Dermis microvascular lymphatic vessel endothelial cell (primary cell): ENCODE measurements at places on chromosomes 4 and X. TPM values are rescaled to one million over a fixed set of nuclear protein-coding genes. Genes with fewer than 3 reads are reported as not detected.

GRCh38 chr4:83151651-83152050 is 37.1 kb upstream of the PLAC8 start:
- no peak for DNase-seq

- DNase-seq, result no peak
Measured at GRCh38 chrX:4708970-4709760, 995.7 kb upstream of the PRKX start.

CXCL1 gene
- 5.6 and 18.0 TPM in 2 replicates for total RNA-seq

GRCh38 chrX:100264200-100264599 is 145.9 kb downstream of the PCDH19 start:
- no peak for DNase-seq

DNA sequence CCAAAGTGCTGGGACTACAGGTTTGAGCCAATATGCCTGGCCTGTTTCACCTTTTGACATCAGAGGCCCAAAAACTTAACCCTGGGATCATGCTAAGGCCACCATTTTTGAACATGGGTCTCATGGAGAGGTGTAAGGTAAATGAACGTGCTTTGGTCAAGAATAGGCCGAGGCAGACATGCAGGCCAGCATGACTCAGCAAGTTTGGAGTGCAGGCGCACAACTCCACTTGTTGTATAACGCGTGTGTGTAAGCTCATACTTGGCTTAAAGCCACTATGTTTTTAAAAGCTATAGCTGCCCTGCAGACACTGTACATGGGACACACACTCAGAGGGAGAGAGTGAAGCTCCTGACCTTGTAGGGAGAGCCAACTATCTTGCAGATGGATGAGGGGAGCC is 43.8 kb upstream of the HPSE start:
- DNase-seq, result no peak

DNA sequence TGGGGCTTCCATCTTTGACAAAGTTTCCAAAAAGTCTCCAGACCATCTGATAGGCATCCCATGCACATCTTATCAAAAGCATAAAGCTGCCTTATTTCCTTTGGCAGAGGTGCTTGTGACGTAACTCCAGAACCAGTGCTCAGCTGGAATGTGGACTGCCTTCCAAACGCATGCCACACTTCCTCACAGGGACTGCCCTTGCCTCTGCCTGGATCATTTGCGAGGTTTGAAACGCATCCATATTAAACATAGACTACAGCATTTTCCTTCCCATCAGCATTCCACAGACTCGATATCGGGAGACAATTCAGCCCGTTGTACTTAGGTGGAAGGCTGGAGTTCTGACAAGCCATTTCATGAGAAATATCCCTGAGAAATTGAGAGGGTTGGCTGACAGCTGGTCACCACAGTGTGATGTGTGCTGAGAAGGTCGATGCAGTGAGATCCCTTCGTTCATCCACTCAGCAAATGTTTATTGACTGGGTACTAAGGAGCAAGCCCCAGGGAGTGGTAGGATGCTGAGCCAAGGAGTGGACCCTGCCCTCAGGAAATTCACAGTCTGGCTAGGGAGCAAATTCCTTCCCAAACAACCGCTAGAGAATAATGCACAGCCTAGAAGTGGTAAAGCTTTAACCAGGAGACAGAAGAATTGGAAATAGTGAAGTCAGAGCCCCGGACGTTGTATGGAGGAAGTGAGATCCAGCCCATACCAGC is 376.0 kb downstream of the BCOR start:
- no peak for DNase-seq

USP17L21 gene
- not detected in 2 replicates for total RNA-seq

DNA sequence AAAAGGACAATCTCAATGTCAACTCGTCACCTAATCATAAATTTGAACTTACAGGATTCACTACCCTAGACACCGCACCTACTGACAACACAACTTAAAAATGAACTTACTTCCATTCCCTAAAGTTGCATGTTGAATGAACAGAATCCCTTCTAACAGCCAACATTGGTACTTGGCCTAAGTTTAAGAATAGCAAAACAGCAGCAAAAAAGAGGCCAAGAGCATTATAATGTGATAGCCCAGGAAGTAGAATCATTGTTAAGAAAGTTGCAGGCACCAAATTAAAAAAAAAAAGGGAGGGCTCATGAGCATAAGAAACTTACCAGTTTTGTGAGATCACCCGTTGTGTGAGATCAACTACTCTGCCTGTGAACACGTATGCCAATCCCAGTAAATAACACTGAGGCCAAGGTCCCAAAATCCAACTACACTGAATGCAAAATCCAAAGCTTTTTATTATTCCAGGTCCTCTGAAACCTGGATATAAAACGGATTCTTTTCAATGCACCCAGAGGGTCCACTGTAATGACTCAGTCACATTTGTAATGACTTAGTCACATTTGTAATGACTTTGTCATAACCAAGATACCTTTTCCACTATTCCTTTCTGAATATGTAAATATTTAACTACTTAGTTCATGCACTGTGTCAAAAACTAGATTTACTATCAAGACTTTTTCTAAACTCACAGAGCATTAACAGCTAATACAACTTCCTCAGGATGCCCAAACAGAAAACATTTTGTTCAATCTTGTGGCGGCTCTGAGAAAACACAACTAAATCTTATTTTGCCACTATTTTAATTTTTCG is 6.8 kb downstream of the HNRNPDL start:
- DNase-seq, result no peak

- DNase-seq, result no peak
Measured at GRCh38 chrX:48702716-48703115, 6.2 kb downstream of the SUV39H1 start.

IL2RG gene
- 0.13 and 0.25 TPM in 2 replicates for total RNA-seq

- peak; percentile 96 for DNase-seq
Measured at GRCh38 chr4:127783026-127783769, 1.1 kb downstream of the HSPA4L start.

- DNase-seq, result no peak
Measured at GRCh38 chr4:104818579-104818978, 323.9 kb upstream of the CXXC4 start.

PRDM8 gene
- total RNA-seq, result 0.90 and 2.1 TPM in 2 replicates

DNA sequence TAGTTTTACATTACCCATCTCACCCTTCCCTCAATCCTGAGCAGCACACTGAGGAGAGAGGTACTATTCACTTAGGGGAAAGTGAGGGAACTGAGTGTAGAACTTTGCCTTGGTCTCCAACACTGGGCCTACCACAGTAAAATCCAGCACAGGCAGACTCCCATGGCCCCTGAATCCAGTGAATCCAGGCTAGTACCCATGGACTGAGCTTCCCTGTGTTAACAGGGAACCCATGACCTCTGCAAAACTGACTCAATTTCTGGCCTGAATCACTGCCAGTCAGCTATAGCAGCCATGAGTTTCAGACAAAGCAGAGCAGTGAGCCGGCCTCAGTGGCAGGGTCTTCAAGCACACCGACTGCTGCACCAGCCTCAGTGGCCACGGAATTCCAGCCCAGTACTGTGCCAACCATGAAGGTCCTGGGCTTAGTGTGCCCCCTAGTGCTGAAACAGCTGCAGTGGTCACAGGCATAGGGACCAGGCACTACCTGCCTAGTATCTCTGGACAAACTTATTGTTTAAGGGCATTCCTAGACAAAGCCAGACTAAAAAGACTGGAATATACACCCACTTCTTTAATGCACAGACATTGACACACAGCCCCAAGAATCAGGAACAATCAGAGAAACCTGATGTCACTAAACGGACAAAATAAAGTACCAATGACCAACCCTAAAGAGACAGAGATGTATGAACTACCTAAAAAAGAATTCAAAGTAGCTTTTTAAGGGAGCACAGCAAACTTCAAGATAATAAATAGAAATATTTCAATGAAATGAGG is 127.4 kb upstream of the RPL34 start:
- peak; percentile 5 for DNase-seq

GRCh38 chr4:154254999-154255398 is 236.6 kb downstream of the DCHS2 start:
- no peak for DNase-seq

ESX1 gene
- total RNA-seq, result under 0.01 and 0.13 TPM in 2 replicates

- no peak for DNase-seq
Measured at GRCh38 chrX:47170861-47171692, 22.6 kb upstream of the UBA1 start.

SULT1E1 gene
- 0.89 and 2.3 TPM in 2 replicates for total RNA-seq

DNA sequence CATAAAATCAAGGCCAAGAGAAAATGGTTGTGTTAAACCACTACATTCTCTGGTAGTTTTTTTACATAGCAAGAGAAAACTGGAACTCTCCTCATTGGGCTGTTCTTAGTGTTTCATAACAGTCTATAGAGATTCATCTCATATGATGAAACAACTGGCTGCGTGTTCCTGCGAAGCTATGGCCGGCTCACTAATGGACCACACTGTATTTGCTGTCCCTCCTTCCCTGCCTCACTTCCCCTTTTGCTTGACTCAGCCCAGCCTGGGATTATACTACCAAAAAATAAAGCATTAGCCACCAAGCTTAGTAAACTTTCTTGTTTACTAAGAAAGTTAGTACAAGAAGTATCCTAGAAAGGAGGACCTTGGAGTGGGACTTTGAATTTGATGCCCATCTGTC is 31.6 kb upstream of the LSM6 start:
- DNase-seq, result no peak

TMEM128 gene
- 15.0 and 16.4 TPM in 2 replicates for total RNA-seq

GRCh38 chr4:123507376-123507775 is 110.8 kb downstream of the SPRY1 start:
- no peak for DNase-seq

SLC2A9 gene
- total RNA-seq, result 0.90 and 1.1 TPM in 2 replicates

RAB39B gene
- 0.13 and 0.26 TPM in 2 replicates for total RNA-seq

- no peak for DNase-seq
Measured at GRCh38 chr4:72467633-72468032, 101.4 kb downstream of the ADAMTS3 start.

MTMR8 gene
- total RNA-seq, result 0.26 and 0.51 TPM in 2 replicates

SPANXN4 gene
- total RNA-seq, result not detected in 2 replicates

DNA sequence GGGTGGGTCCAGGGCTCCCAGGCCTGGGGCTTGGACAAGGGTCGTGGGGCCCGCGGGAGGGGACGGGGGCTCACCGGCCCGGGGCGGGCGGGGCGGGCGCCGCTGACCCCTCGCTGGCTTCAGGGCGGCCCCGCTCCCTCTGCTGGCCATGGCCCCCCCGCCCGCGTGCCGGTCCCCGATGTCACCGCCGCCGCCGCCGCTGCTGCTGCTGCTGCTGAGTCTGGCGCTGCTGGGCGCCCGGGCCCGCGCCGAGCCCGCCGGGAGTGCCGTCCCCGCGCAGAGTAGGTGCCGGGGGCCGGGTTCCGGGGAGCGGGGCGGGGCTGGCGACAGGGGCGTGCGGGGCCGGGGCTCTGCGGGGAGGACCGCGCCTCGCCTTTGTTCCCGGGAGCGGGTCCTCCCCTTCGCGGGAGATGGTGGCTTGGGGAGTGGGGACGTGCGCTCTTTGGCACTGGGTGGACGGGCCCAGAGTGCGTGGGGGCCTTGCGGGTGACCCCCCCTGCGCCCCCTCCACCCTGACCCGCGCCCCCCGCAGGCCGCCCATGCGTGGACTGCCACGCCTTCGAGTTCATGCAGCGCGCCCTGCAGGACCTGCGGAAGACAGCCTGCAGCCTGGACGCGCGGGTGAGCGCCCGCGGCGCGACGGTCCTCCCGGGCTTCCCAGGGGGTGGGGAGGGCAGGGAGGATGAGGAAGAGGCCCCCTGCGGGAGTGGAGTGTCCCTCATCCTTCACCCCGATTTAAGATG is 16.8 kb upstream of the NAT8L start:
- DNase-seq, result peak; percentile 19

DNA sequence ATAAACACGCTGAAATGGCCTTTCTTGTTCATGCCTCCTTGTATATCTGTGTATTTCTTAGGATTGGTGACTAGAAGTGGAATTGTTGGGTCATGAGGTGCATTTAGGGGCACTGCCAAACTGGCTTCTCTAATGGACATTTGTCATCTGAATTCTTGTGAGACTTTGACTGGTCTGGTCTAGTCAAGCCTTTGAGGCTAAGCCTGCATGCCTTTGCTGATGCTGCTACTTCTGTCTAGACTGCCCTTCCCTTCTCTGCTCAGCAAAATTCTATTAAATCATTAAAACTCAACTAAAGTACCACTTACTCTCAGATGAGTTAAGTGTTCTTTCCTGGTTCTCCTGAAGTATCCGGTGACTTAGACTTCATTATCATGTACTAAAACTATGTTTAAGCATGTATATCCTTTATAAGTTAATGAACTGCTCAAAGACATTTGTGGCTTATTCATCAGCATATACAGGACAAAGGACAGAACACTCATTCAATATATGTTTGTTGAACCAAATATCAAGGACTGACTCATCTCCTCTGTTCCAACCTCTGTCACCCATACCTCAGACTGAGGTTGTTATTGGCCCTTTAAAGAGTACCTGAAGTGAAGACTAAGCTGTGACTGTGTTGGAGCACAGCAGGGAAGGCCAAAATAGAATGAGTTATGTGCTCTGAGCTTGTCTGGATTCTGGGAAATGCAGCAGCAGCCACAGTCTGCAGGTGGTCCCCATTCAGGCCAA is 9.0 kb downstream of the TCEAL1 start:
- DNase-seq, result peak; percentile 12

DNA sequence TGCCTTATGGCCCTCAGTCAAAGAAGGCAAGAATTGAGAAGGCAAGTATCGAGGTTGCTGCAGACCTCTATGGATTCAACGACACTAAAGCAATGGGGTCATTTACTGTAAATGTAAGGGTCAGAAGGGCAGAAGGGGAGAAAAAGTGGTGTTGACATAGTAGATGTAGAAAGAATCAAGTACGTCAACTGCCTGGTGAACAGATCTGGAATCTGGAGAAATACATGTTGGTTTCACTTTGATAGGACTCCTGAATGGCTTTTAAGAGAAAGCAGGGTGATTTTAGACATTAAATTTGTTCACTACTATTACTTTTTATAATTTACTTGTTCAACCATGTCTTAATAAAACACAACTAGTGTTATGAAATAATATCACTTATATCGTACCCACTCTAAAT is 81.3 kb upstream of the FSTL5 start:
- DNase-seq, result no peak

- no peak for DNase-seq
Measured at GRCh38 chr4:6687947-6688878, 5.5 kb upstream of the S100P start.

- DNase-seq, result no peak
Measured at GRCh38 chrX:67673741-67674274, 130.0 kb downstream of the AR start.

PPP4R3C gene
- not detected in 2 replicates for total RNA-seq

NXF2 gene
- not detected in 2 replicates for total RNA-seq

DNA sequence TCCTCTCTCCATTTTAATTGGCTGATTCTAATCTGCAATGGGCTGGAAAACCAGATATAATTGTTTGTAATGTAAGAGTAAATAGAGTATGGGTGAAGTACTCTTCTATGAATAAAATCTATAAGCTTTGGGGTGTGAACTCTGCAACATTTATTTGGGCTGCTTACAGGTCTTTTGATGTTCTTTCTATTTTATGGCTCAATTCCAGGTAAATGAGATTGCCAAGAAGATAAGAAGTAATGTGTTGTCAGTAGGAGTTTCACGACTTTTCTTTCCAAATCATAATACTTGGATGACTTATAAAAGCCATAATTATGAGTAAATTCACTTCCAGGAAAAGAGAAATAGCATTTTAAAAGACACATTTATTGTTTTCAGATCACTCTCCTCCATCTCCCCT is 103.5 kb downstream of the FMR1NB start:
- DNase-seq, result no peak

GRCh38 chrX:132022198-132022966 is 720 bp upstream of the STK26 start:
- DNase-seq, result no peak
